Stimulated activated CD4-positive, alpha-beta T cell treated with anti-CD3 and anti-CD28 coated beads, Interleukin-15, amount 100 ng/mL, for 48 hours (primary cell): ENCODE measurements at places on chromosomes 7 and 10.

DNA sequence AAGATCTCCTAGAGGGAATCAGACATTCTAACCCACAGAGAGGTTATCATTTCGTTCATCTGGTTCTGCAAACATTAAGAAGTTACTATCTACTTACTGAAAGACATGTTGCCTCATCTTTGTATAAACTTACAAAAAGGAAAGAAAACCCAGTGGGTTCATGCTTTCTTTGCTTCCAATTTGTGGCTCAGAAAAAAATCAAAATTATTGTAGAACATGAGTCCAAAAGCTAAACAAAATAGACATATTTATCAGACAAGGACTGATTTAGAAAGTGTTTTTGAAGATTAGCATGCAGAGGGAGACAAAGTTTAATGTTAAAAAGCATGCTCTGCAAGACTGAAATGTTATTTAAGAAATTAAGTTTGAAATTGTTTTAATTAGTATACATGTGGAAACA, 123.1 kb downstream of the MBL2 start:
- DNase-seq = no peak

- no peak for DNase-seq
These were observed 27.4 kb downstream of the WIPI2 start for GRCh38 chr7:5217396-5217795.

- no peak for DNase-seq
These were observed 826.7 kb downstream of the TYW1 start for GRCh38 chr7:67823345-67823744.

DNA sequence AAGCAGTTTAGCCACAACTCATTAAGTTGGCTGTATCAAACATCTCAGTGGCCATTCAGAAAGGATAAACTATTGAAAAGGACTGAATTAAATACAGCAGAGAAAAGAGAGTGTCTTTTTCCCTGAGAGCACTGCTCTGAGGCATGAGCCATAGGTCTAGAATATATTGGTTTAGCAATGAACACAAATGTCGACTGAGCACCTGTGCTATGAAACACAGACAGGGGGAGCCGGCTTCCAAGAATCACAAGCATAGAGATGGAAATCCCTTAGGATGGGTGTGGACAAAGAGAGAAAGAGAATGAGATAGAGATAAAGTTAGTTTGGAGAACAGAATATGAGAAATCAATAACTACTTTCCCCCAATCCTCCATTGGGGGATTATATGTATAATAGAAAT, 54.8 kb downstream of the DGKI start:
- DNase-seq = no peak

DNA sequence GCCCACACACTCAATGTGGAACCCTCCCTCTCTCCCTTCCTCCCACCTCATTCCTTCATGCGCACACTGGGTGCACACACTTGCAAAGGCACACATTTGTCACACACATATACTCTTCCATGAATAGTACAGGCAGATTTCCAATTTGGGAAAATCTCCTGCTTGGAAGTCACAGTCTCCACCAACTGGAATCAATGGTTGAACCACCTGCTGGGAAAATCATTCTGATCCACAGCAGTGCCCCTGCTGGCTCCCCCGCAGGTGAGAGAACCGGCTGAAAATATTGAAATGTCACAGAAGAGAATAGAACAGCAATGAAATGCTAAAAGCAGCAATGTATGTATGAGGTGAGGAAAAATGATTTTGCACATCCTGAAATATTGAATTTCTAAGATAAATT, 232.7 kb downstream of the ADAM12 start:
- DNase-seq = no peak

GRCh38 chr10:43116596-43116995, 21.6 kb upstream of the CSGALNACT2 start:
- DNase-seq = no peak

DNA sequence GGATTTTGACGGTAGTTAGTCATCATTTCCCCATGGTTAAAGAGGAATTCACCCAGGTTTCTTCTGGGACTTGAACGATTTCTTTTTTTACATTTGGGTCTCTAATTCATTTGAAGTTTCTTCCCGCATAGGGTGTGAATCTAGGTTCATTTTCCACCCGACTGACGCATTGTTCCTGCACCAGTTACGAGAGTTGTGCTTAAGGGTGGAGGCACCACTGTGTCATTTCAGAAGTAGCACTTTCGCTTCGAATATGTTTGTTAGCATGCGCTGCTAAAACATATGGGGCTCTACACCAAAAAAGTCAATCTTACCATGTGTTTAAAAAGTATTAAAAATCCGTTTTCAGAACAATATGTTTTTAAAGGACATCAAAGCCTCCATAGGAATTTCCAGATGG, 140.3 kb downstream of the VIPR2 start:
- DNase-seq = peak; percentile 41

DNA sequence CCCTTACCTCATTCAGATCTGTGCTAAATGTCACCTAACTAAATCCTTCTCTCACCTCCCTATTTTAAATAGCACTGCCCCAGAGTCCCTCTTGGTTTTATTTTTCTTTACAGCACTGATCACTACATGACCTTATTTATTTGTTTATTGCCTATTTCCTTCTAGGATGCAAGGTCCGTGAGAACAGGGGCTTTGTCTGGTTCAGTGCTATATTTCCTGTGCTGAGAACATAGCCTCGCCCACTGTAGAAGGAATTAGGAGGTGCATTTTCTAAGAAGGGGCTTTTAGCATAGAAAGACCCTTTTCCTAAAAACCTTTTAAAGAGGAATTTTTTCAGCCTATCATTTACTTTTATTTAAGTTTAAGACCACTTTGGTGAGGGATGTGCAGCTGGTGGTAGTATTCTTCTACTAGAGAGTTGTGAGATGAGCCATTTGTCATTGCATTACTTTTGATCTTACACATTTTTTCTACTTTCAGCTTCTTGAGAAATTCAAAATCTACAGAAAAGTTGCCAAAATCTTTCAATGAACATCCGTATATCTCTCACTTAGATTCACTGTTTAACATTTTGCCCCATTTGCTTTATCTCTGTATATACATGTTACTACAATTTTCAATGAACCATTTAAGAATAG, 13.5 kb upstream of the PCGF5 start:
- DNase-seq = no peak

DNA sequence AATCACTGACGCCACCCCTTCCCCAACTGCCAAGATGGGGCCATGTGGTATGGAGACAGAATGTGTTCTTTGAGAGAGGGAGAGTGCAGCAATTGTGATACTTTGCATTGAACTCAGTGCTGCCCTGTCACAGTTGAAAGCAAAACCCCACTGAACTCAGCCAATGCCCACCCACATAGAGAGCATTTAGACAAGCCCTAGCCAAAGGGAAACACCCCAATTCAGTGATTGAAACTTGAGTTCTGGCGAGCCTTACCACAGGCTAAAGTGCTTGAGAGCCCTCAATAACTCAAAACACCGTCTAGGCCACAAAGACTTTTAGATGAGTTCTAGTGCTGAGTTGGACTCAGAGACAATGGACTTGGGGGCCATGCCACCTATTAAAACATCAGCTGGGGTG, 751.9 kb upstream of the POT1 start:
- no peak for DNase-seq

DNA sequence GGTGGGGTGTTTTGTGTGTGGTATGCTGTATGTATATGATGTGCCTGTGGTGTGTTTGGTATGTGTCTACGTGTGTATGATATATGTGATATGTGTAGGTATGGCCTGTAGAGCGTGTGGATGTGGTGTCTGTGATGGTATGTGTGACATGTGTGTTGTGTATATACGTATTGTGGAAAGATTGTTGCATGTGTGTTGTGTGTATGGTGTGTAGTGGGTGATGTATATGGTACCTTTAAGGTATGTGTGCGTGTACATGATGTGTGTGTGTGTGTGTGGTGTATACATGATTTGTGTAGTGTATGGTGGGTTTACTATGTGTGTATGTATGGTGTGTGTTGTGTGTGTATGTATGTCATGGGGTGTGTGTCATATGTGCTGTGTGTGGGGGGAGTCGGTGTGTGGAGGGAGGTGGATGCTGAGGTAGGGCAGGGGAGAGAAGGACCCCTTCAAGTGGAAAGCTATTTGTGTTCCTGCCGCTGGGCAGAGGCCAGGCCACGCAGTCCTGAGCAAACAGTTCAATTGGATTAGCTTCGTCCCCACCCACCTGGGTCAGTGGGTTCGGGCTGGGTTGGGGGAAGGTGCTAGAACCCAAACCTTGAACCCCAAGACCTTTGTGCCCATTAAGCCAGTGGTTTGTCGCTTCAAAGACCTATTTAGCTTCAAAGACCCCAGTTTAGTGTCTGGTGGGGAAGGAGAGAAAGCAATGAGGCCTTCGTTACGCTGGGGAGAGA, 1.9 kb upstream of the TRPV6 start:
- DNase-seq = no peak

DNA sequence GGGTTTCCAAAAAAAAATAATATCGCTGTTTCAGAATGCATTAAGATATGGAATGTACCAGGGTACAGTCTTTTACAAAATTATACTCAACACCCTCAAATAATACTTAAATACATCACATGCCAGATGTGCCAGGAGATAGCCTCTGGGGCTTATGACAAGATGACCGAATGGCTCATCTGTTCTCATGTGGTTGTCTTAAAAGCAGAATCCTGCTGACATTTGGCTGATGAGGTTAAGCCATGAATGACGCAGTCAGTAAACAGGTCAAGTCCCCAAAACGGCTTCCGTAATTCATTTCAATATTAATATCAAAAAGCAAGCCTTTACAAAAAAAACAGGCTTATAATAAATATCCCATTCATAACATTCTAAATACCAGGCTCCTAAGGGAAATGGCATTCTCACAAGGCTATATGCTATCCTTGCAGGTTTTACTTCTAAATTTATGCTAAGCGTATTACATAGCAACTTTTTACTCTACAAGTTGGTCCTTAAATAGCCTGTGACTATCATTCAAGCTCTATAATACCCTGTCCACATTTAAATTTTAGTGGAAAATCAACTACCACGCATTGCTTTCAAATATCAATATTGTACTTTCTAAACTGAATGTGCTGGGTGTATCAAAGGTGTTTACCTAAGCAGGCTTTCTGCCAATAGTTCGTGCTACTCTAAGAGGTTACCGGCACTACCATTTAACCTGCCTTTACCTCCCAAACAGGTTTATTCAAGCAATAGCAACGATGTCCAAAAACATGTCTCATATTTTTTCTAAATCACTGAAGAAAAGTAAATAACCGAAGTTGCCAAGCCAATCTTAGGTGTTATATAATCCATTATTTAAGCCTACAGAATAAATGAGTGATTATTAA, 15.6 kb downstream of the SMURF1 start:
- no peak for DNase-seq

- DNase-seq = no peak
These were observed 962.8 kb downstream of the DNAJB9 start for GRCh38 chr7:109532262-109532992.

DNA sequence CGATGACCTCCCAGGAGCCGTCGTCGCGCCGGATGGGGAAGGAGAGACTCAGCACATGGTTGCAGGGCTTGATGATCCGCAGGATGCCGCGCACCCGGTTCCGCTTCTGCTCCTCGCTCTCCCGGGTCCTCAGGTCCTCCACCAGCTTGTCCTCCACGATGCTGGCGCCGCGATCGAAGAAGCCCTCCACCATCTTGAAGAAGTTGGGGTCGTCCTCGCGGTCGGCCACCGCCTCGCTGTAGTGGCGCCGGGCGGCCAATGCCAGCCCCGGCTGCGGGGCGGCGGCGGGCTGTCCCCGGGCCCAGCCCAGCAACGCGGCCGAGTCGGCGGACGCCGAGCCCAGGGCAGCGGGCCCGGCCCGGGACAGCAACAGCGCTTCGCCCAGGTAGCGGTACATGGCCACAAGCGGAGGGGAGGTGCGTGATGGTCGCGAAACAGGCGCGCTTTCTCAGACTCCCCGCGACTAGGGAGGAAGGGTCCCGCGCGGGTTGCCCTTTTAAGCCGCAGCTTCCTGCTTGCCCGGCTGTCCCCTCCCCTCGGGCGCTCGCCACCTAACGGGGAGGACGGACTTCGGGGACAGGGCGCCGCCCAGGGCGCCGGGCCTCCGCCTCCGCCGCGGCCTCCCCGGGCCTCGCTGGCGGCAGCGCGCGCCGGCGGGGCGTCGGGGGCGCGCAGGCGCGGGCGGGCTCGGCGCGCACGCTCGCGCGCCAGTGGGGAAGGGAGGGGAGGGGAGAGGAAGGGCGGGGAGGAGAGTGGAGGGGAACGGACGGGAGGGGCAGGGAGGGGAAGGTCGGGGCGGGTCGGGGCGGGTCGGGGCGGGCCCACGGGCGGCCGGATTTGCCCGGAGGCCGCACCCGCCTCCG, at the start of the genes GLUD1 and SHLD2:
Gene GLUD1, minus strand, starts transcription at position 471 of the 863 bp plus-strand sequence. Its CDS starts 74 bp downstream, at position 397.
Gene SHLD2, plus strand, starts transcription at position 834 of the 863 bp plus-strand sequence. CDS start 56,149 bp downstream, outside the sequence.
- peak; percentile 86 for DNase-seq

DNA sequence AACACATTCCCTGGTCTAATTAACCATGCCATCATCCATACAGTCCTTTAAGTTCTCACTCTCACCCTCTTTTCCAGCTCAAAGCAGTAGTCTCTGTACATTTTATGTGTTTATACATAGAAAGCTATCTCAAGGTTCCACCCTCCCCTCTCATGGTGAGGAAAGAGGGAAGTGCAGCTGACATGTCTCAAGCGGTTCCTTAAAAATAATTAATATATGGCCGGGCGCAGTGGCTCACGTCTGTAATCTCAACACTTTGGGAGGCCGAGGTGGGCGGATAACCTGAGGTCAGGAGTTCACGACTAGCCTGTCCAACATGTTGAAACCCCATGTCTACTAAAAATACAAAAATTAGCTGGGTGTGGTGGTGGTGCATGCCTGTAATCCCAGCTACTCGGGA, 36.7 kb downstream of the ZC3HAV1 start:
- DNase-seq = no peak

DNA sequence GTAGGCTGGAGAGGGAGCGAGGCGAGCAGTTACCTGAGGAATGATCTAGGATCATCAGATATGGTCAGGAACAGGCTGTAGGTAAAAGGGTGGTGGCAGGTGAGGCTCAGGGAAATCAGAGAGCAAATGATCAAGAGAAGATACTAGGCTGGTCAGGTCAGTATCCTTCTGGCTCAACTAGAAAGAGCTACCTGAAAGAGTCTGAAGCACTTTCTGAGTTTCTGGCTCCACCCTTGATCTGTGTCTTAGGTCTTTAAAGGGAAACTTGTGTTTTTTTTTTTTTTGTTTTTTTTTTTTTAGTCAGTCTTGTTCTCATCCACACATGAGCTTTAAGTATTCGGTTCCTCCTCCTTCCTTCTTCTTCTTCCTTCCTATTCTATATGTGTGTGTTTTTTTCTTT, 10.5 kb downstream of the ADAM22 start:
- DNase-seq = no peak

DNA sequence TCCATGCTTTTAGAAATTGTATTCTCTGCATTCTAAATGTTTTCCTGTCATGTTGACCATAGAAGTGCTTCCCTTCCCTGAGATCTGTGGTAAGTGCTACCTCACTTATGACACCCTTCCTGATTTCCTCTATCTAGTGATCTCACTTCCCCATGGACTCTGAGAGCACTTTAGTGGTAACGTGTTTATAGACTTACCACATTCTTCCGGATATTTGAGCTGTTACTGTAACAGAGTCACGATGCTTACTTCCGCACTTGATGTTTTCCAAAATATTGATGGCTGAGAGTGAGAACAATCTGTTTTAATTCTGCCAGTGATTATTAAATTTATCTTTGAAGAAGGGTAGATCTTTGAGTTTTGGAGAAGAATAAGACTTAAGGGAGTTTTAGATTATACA, 60.1 kb upstream of the NAMPT start:
- DNase-seq = no peak
